ENCODE measurements at places on chromosomes 5 and 9.

DNA sequence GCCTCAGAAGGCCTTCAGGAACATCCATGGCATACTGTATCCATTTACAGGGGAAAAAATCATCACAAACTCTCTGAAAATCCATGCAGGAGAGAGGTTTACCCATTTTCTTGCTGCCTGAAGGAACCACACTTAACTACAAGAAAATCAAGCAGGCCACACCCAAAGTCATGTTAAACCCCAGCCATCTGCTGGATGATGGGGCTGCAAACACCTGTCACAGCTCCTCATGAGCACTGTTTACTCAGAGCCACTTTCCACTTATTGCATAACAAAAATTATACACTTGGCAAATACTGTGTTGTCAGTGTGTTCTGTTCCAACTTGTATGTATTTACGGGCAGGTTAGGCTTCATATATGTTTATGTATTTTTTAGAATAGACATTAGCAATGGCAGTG is 35.8 kb downstream of the PPIC start:
- no peak for DNase-seq

DNA sequence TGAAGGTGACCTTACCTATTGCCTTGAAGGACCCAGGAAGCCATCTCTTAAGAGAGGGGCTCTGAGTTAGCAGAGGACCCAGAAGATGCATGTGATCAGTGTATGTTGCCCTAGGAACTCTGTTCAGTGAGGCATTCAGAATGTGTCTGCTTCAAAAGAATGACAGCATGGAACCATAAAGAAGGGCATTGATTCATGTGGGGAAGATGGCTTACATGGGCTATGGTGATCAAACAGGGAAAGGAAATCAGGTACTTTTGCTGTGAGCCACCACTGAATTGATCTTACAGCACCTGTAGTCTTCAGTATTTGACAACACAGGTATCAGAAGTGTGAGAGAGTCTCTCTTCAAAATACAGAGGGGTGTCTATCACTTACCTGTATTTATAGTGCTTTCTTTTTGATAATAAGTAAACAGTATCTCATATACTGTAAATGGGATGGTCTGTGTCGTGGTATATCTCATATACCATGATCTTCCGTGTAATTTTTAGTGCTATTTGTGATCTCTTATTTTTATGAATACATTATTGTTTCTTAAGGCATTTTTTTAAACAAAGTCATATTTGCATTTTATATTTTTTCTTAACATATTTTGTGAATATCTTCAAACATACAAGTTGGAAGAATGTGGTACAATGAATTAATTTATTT is 57.0 kb downstream of the FOCAD start:
- no peak for DNase-seq

DNA sequence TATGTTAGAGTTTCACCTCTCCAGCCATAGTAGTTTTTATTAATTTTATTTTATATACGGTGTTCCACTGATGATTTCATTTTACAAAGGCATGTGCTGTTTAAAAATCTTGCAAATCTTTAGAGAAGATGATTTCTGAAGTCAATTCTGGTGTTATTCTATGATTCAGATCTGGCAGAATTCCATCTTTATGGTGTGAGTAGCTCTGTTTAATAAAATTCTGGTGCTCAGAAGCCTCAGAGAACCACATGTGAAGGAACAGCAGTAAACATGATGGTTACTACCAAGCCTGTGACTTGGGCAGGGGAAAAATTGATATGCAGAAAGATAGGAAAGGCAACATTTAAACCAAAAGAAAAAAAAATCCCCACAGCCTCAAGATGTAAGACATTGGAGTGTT is 299.7 kb downstream of the NPR3 start:
- no peak for DNase-seq

GRCh38 chr9:135661816-135662560 is 1.1 kb upstream of the LCN9 start:
- DNase-seq, result no peak

DNA sequence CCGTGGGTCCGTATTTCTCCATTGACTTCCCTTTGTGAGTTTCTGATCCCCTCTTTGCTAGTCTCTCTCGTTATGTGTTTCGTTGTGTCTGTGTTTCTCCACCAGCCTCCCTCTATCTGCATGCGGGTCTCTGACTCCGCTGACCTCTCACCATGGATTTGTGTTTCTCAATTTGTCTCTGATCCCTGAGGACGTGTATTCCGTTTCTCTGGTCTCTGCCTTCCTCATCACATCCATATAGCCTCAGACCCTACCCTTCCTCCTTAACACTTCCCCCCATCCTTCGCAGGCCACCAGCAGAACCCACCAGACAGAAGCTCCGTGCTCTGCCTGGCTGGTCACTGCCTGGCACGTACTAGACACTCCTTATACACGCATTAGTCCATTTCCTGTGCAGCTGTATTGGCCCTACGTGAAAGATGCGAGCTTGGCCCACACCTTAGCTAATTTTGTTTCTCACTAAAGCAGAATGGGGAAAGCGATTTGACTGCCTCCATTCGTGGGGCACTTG is 631 bp downstream of the B4GALT7 start:
- DNase-seq, result no peak

GRCh38 chr5:159456722-159457465 is 126.6 kb upstream of the IL12B start:
- no peak for DNase-seq

DNA sequence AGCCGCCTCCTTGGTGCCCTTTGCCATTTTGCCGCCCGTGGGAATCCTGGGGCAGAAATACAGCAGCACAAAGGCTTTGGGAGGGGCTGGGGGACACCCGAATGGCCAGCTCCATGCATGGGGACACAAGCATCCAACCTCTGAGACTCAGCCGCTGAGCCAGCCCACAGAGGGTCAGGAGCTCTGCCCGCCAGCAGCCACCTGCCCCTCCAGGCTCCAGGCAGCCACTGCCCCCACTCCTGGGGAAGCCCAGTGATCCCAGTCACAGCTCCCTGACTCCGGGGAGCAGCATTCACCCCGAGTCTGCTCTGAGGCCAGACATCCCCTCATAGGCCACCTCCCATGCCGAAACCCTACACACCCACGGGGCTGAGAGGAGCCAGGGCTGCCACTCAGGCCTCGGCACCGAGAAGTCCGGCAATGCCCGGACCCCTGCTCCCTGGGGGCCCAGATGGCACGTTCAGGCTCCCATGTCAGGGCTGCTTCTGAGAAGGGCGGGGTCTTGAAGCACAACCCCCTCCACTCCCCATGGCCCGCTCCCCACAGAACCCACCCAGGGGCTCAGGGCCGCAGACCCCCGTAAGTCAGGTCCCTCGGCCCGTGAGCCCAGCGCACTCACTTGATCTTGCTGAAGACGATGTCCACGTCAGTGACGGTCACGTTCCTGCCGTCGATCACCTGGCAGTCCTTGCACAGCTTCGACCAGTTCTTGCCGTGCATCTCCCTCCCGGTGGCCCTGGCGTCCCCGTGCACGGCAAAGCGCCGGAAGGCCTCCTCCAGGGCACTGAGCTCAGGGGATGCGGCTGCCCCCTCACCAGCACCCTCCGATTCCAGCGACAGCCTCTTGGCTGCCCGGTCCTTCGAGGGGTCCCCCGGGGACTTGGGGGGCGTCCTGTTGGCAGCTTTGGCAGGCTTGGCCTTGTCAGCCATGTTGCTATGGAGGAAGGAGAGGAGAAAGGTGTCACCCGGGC is 15.7 kb downstream of the TPPP start:
- no peak for DNase-seq

DNA sequence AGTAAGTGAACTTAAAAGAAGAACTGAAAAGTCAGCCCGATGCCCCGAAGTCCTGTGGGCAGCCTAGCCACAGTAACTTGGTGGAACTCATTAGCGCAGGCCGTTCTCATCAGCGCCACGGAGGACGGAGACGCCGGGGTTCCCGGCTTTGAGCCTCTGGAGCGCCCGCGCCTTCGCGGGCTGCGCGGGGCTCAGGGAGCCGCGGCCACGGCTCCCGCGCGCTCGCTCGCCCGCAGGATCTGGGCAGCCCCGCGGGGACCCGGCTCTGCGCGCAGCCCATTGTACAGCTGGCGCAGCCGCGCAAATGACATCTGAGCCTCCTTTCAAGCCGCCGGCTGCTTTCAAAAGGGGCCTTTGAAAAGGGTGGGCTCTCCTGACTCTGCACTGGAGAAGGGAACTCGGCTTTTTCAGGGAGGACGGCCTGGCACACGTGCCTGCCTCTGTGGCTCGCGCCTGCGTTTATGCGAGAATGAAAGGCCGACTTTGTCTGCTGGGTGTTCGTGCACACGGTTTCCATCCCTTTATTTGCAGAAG is 40.7 kb downstream of the TLR4 start:
- no peak for DNase-seq

GRCh38 chr5:108206707-108207106 is 175.2 kb downstream of the FBXL17 start:
- DNase-seq, result no peak

DNA sequence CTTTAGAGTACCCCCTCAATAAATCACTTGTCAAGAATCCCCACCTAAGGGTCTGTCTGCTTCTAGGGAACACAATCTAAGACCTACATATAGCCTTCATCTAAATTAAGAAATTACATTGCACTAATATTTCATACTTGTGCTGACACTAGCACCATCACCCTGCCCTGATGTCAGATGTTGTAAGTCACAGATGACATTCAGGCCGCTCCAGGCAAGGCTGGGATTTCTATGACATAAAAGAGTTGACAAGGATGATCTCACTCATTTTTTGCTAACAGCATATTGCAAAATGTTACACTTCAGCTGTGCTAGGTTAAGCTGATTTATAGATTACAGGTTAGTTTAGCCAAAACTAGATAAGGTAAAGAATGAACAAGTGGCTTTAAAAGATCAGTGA is 372.5 kb upstream of the GRIA1 start:
- no peak for DNase-seq

- no peak for DNase-seq
Observed at GRCh38 chr5:54017580-54017979, 292.8 kb downstream of the ARL15 start.

GRCh38 chr5:179319741-179320281 is 25.4 kb downstream of the ADAMTS2 start:
- no peak for DNase-seq

GRCh38 chr9:86368871-86369521 is 14.8 kb upstream of the TUT7 start:
- no peak for DNase-seq

GRCh38 chr9:121736934-121737462 is 85.6 kb downstream of the DAB2IP start:
- no peak for DNase-seq

DNA sequence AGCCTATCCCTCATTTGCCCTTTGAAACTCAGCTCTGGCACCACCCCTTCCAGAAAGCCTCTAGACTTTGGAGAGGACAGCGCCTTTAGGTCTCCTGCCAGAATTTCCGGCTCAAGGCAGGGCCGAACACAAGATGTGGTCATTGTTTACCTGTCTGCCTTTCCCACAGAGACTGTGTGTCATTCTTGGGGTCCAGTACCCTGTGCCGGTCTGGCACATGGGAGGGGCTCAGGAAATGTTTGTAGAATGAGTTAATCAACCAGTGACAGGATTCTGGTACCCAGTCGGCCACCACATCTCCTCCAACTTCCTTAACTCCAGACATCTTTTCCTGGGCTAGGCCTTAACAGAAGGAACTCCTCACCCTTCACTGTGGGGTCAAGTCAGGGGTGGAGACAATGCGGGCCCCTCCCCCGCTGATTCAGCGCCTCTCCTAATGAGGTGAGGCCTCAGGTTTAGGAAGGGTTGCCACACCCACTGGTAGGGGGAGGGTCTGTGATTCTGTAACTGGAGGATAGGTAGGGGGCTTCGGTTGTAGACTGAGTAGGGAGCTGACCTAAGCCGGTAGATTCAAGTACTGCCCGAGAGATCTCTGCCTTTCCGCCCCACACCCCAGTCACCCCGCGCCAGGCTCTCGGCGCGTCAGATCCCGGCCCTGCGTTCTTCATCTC is 29.3 kb downstream of the PCDH1 start:
- DNase-seq, result no peak

GRCh38 chr9:112939418-112939817 is 48.7 kb upstream of the SLC46A2 start:
- no peak for DNase-seq

DNA sequence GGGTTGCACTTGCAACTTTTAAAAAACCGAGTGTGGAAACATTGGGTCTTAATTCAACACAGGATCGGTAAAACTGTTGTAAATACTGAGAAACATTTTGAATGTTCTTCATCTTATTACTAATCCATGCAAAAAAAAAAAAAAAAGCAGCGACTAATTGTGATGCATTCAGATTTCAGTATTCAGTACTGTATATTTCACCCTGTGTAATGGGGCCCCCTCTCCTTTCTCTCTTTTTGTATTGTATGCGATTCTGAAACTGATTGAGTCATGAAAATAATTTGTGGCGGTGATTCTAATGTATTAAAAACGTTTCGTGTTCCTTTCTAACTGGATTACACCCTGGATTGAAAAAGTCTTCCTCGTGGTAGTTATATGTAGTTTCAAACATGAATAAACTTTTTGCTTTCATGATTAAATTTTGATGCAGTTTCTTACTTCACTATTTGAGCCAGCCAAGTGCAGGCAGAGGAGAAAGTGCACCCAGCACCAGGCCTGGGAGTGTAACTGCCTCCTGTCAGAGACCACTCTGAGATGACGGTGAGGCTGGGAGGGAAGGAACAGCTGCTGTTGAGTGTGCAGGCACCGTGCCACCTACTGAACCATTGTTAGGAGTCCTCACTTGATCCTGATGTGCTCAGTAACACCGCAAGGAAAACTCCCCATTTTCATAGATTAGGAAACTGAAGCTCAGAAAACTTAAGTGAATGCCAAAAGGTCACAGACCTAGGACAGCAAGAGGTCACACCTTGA is 220.0 kb downstream of the PBX3 start:
- no peak for DNase-seq

- no peak for DNase-seq
Observed at GRCh38 chr9:14692470-14693250, 572 bp downstream of the ZDHHC21 start.

DNA sequence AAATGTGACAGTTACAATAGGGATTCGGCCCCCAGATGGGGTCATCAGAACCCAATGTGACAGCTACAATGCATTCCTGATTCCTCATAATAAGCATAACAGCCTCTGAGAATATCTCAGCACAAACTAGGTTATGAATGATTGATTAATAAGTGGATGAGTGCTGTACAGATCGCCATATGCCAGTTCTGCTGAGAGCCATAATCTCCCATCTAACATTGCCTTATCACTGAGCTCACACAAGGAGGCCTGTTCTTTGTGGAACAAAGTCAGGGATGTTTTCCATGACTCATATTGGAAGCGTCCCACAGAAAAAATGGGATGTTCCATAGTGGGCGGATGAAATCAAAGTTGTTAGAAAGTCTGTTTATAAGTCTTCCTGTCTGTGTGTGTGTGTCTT is 89.6 kb downstream of the KIF4B start:
- DNase-seq, result no peak

GRCh38 chr5:100827481-100827889 is 75.6 kb downstream of the ST8SIA4 start:
- no peak for DNase-seq

- no peak for DNase-seq
Observed at GRCh38 chr5:138065102-138065501, 18.7 kb upstream of the WNT8A start.

- DNase-seq, result no peak
Observed at GRCh38 chr5:151283120-151283825, 20.3 kb downstream of the SLC36A3 start.

DNA sequence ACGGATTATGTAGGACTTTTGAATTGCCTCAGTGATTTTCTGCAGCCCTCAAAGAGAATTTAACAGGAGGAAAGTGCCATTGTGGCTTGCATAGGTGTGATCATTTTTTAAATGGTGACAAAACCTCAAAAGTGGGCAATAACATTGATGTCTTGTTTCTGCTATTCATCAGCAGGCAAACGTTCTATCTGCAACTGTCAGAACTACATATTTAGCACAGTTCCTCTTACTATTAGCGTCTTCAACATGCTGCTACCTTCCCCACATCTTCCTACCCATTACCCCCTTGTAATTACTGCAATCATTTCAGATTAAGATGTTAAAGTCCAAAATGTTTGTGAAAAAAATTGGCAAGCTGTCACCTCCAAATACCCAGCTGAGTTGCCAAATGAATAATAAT is 254.6 kb downstream of the SMARCA2 start:
- no peak for DNase-seq
